ENCODE measurements at places on chromosomes 12 and 14.

- DNase-seq, result no peak
These were observed 445.4 kb downstream of the SOX5 start for GRCh38 chr12:23504043-23504442.

DNA sequence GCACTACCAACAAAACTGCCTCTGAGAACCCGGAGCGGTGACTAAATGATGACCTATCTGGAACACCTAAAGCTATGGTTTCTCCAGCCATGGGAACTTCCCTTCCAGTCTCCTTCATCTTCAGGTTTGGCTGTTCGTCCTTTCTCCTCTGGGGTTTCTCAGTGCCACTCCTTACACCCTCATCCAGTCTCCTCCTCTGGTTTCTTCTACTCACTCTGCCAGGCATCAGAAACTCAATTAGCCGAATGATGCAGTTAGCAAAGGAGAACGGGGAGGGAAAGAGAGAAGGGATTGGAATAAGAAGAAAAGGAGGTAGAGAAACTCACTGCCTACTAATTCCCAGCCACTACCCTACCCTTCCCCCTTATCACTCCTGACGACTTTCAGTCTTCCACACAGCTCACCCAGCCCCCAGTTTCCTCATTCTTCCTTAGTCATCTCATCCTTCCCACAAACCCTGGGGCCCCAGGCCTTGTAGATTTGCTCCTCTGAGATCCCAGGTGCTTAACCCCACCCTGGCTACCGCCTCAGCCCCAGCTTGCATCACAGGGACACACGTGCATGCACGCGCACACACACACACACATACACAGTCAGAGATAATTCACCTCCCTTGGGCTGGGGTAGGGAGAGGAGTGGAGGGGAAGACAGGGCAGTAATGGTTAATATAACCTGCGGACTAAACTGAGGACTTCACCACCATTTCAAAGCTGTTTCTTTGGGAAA lies 13.0 kb downstream of the FGD6 start:
- no peak for DNase-seq

DNA sequence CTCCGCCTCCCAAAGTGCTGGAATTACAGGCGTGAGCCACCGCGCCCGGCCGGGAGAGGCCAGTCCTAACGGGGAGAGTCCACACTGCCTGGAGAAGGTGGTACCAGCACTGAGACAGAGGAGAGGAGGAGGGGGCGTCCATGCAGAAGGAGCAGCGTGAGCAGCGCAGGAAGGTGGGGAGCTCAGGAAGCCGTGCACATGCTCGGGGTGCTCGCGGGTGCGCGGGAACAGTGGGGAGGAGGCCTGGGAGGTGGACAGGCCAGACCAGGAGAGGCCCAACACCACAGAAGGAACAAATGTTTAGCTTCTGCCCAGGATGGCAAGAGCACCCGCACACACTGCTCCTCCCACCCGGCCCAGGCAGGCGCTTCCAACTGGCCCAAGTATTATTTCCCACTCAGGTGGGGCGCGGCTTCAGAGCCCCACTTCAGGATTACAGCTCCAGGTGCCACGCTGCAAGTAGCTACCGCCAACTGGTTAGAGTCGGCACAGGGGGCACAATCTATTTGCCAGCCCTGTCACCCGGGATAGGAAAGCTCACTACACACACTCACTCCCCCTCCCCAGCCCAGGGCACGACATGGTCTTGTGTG lies 80.8 kb upstream of the BCL11B start:
- no peak for DNase-seq

DNA sequence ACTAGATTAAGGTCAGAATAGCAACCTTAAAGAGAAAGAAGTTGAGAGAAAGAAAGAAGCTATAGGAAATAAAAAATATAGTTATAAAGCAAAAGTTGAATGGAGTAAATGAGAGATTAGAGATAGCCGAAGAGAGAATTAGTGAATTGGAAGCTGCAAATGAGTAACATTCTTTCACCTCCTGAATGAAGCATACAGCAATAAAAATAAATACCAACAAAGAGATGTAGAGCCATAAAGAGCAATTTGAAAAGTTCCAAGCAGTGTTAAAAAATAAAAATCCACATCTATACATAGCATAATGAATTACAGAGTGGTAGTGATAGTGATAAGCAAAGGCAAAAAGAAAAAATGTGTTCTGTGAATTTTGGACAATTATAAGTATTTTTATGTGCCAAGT lies 177.9 kb downstream of the VRK1 start:
- DNase-seq, result no peak

DNA sequence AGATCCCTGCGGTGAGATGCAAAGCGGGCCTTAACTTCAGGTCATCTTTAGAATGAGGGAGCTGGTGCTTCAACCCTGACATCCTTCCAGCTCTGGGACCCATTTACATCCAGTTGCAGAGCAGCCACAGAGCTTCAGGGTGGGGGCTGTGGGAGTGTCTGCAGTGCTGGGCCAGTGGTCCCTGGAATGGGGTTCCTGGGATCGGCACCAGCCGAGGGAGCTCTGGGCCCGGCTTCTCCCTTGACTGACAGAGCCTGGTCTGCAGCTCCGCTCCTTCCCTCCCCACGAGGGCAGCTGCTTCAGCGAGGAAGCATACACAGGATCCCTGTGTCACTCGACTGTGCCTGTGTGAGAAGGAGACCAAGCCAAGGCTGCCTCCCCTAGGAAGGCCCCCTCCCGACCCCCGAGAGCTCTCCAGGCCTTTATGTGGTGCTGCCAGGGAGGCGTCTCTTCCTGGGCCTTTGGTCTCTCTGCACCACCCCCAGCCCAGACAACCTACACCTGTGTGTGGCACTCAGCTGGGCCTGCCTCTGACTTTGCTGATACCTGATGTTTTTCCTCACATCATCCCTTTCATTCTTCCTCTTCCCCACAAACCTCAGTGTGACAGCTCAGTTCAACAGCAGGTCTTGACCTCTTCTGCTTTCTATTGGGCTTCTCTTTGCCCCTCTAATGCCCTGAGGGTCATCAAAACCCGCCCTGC lies 48.1 kb upstream of the RIN3 start:
- DNase-seq, result no peak

- no peak for DNase-seq
These were observed 219.8 kb downstream of the PTPRO start for GRCh38 chr12:15541996-15542631.

DNA sequence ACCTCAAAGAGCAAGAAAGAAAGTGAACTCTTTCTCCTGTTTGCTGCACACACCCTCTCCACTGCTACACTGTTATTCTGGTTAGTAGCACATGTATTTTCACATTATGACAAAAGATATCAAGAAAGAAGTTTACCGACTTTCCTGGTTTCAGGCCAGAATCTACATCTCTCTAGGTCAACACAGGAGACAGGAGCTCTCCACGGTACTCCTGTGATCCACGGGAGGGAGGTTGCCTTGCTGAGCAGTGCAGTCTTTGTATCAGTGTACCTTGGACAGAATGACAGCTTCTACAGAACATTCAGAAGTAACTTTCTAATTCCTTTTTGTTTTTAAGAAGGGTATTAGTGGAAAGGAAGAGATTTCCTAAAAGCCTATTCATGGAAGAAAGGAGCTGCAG lies 805.6 kb downstream of the NRXN3 start:
- no peak for DNase-seq

DNA sequence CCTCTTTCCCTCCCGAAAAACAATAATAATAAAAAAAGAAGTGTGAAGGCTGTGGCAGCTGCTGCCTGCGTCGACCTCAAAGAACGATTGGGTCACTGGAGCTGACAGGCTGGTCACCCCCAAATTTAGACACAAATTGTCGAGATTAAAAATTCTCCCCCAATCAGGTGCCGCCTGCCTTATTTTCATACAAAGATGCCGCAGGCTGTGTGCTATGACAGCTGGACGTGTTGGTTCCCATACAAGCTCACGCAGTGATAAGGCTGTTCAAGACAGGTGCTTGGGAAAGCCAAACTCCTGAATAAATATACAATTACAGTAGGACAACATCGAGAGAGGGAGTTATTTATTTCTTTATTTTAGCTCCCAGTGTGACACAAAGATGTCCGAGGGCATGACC lies 1041.8 kb downstream of the VRK1 start:
- no peak for DNase-seq

GRCh38 chr14:69244946-69245345 lies 15.0 kb upstream of the GALNT16 start:
- DNase-seq, result no peak

GRCh38 chr12:120229071-120229486 lies 28.2 kb upstream of the RPLP0 start:
- DNase-seq, result no peak

GRCh38 chr12:131600160-131600532 lies 110.7 kb upstream of the SFSWAP start:
- DNase-seq, result no peak

- no peak for DNase-seq
These were observed 64.6 kb downstream of the ATG14 start for GRCh38 chr14:55347040-55347439.

GRCh38 chr14:29757711-29758233 lies 169.9 kb downstream of the PRKD1 start:
- no peak for DNase-seq

- DNase-seq, result no peak
These were observed 325 bp downstream of the C12orf60 start for GRCh38 chr12:14803830-14804160.

GRCh38 chr12:24197532-24197931 lies 248.1 kb upstream of the SOX5 start:
- no peak for DNase-seq

DNA sequence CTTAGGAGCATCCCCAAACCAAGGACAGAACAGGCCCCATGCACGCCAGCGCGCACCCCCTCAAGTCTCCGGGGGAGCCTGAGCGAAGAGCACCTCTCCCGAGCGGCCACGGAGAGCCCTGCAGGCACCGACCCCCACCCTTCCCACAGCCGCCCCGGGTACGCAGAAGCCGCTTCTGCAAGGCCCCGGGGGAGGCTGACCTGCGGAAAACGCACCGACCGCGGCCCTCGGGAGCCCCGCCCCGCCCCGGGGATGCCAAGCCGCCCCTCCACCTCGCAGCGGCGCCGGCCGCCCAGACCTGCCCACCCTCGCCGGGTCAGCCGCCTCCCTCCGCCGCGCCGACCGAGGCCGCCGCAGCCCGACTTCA lies 385 bp downstream of the CAPRIN2 start:
- no peak for DNase-seq

GRCh38 chr14:32075672-32076277 lies 1.3 kb upstream of the ARHGAP5 start:
- DNase-seq, result no peak

DNA sequence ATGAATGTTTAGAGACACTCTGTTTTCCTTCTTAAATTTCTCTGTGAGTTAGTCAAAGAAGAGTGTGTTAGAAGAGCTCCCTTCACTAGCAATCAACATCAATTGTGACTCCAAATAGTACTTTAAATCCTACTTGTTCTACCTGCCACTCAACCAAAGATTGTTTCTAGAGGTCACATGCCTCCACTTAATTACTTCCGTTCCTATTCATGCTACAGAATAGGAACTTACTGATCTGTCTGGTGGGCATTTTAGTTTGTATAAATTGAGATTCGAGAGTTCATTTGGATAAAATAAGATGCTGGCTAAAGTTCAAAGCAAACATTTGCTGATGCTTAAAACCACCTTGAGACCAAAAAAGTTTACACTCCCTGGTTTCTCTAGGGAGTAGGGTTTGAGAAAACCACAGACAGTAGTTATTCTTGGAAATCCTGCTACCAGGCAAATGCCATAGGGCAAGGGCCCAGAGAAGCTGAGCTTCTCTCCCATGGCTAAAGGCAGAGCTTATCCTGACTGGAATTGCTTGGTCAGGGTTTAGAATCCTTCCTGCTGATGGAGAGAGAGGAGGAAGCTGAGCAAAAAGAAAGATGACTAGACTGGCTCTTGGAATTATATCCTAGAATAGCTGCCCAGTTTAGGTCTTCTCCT lies 389.6 kb upstream of the ATP2B1 start:
- DNase-seq, result no peak

DNA sequence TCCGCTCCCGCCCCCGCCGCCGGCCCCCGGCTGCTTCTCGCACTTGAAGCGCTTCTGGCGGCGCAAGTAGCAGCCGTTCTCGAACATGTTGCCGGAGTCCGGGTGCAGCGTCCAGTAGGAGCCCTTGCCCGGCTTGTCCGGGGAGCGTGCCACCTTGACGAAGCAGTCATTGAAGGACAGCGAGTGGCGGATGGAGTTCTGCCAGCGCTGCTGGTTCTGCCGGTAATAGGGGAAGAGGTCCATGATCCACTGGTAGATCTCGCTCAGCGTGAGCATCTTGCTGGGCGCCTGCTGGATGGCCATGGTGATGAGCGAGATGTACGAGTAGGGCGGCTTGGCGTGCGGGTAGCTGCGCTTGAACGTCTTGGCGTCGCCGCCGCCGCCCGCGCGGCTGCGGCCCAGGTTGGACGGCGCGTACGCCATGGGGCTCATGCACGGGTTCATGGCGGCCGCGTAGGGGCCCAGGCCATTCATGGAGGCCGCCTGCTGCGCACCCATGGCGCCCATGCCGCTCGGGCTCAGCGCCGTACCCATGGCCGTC lies 3.0 kb downstream of the FOXA1 start:
- no peak for DNase-seq

- DNase-seq, result no peak
These were observed 27.8 kb downstream of the COQ6 start for GRCh38 chr14:73977896-73978295.

GRCh38 chr12:74321381-74321780 lies 216.3 kb upstream of the ATXN7L3B start:
- DNase-seq, result no peak

DNA sequence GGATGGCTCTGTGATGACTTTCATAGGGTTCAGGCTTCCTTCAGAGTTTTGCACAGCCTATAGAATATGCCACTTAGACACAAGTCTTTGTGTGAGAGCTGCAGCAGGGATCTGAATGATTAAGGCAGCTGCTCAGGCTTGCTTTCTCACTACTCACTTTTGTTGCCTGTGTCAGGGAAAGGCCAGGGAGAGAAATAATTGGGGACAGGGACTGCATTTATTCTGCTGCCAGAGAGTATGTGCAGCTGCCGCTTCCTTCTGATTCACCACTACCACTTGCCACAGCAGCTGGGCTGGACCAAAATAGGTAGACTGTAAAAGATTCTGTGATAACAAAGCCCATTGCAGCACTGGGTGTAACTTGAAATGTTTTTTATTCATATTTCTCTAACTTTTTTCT lies 49.7 kb downstream of the TRMT5 start:
- DNase-seq, result no peak

DNA sequence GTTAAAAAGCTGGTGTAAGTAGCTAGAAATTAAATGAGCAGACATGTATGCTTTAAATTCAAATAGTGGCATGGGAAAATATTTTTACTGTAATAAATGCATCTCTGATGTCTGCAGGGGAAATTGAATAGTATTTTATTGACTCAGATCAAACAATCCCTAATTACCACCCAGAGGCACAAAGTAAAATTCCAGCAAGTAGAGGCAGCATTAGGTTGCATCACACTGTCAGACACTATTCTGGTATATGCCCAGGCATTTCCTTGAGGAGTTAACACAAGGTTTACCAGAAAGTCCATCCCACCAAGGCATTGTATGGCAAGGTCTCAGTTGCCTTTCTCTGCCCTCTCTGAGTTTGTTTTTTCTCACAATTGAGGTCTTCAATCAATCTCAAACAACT lies 201.6 kb upstream of the KITLG start:
- DNase-seq, result no peak
